ENCODE measurements at places on chromosomes 4 and X.

DNA sequence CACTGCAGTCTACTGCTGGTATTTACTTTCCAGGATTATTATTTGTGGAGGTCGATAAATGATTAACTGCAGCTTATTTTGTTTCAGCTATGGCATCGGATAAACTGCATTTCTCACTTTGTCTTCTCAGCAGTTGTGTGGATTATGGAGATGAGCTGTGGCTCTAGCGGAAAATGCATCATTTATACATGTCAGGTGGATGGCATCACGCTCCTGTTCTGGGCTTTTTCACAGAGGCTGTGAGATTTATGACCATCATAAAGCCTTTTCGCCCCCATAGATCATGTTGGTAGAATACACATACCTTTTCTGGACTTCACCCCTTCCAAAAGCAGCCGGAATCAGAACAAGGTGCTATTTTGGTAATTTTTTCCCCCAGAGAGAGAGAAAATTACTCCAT lies 118.8 kb upstream of the MAGEB18 start:
- no peak for DNase-seq

DNA sequence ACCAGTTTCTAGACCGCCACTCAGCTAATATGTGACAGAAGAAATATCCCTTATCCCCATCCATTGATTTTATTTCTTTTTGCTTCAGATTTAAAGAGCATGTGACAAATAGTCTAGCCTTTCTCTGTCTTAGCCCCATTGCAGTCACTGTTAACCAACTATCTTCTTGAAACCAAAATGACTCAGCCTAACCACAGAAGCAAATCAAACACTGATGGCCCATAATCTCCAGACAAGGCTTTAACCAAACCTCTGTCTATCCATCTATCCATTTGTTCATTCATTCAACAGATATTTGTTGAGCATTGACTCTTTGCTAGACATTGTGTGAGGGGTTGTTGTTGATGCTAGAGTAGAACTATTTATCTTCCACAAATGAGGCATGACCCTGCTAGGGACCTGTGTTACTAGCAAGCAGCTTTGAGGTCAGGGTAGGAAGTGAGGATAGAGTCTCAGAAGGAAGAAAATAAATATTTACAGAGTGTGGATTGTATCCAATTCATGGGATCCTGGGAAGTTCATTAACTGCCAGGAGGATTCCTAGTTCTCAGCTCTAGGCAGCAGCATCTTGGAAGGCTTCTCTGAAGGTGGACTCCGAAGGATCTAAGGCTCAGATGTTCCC lies 22.5 kb downstream of the HNRNPH2 start:
- no peak for DNase-seq

DNA sequence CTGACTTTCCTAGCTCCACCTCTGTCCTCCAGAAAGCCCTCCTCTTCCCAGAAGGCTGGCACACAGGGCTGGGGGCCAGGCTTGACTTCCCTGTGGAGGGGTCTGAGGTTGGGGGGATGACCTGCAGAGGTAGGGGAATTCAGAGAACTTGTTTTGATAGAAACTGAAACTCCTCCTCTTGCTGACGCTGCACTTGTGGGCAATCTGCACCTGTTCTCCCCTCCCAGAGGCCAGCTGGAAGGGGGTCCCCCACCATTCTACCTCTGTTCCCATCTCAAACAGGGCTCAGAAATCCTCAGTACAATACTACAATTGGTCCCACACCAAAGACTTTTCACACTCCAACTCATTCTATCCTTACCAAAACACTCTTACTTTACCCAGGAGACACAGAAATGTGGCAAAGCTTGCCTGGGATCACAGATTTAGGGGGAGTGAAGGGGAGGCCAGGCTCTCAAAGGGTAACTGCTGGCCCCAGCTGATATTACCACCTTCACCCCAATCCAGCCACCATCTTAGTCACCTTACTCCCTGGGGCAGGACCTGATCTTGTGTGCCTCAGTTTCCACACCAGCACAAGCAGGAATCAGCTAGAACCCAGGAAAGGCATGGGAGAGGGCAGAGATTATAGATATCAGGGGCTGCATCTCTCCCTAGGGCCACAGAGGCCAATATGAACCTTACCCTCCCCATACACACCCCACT lies 18.5 kb downstream of the OTUD5 start:
- no peak for DNase-seq

DNA sequence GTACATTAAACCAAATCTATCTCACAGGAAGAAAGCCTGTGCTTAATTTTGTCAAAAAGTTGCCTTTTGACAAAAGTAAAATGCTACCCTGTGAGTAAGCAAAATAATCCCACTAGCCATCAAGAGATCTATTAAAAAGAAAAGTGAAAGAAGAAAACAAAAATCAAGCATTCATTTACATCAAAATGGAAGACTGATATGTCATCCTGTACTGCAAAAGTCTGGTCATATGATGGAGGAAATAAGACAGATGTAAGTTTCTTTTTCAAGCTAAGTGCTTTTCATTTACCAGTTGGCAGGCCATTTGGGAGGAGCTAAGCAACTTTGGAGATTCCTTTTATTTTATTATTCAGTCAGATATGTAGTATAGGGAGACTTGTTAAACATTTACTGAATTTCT lies 387.4 kb downstream of the SPOCK3 start:
- DNase-seq = no peak

DNA sequence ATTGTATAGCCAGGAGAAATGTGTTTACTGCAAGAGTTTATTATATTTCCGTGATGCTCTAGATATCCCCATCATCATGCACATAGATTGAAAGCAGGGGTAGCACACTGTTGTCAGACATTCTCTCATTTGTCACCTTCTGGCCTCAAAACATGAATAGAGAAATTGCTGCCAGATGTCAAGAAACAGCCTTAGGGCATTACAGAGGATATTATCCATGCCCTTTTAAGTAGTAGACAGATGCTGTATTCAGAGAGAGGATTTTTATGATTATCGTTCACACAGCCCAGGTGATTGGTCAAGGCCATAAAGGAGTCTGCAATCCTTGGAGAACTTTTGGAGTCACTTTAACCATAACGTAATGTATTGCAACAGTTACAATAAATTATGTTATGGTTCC lies 1961.5 kb upstream of the TENM3 start:
- no peak for DNase-seq

Measured in forelimb muscle (tissue), 1 donor.